Stimulated activated CD8-positive, alpha-beta memory T cell treated with anti-CD3 and anti-CD28 coated beads, Interleukin-4, amount 100 ng/mL, for 1 hour (primary cell): ENCODE measurements at places on chromosomes 3 and 15.

- no peak for DNase-seq
Measured at GRCh38 chr3:56137415-56137814, 330.9 kb downstream of the ERC2 start.

DNA sequence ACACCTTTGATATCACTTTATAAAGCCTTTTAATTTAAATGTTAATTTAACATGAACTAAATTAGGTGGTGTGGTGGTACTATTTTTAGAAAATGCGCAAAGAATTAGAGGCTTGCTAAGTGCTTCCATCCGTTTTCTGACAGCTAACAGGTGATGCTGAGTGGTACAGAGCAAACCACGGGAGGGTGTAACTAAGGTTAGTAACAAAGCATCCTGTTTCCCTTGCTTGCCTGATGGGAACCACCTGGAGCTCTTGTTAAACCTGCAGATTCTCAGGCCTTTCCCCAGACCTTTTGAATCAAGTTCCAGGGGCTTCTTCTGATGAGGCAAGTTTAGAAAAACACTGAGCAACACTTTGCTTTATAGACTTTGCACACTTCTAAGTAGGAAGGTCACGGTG is 101.0 kb downstream of the ATG7 start:
- DNase-seq: no peak

GRCh38 chr15:92494806-92495336 is 101.2 kb downstream of the ST8SIA2 start:
- DNase-seq: no peak

GRCh38 chr3:17179381-17180205 is 294.8 kb downstream of the PLCL2 start:
- DNase-seq: no peak

DNA sequence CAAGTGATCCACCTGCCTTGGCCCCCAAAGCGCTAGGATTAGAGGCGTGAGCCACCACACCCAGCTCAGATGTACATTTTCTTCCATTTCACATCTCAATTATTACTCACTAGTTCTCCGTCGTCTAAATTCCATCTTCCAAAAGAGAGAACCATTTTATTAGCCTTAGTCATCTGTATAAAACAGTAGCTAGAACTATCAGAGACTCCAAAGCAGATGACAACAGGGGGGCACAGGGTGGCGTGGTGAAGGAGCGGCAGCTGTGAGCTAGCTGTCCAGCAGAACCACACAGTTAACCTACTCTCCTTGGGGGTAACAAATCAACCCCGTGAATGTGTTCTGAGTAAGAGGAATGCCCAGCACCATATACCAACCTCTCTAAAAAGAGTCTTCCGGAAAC is 7.1 kb downstream of the SLC25A20 start:
- no peak for DNase-seq

DNA sequence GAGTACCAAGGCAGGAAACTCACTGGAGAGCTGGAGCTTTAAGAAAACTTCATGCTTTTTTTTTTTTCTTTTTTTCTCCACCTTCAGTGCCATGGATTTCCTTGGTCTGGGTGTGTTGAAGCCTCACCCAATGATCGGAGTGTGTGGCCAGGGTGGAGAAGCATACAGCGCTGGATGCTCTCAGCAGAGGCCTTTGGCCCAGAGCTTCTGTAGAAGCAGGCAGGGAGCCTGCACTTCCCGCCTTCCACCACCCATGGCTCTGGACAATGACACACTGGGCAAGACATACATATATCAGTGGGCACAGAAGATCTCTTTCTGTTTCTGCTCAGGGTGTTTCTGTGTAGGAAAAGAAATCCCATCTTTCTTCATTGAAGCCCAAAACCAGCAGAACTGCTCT is 55.8 kb upstream of the ACAD9 start:
- DNase-seq: no peak

DNA sequence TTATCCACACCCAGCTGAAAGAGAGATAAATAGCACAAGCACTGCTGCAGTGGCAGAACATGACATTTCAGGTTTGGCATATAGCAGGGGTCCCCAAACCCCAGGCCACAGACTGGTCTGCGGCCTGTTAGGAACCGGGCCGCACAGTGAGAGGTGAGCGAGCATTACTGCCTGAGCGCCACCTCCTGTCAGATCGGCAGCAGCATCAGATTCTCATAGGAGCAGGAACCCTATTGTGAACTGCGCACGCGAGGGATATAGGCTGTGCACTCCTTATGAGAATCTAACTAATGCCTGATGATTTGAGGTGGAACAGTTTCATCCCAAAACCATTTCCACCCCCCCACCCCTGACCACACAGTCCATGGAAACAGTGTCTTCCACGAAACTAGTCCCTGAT is 54.6 kb downstream of the CCR4 start:
- no peak for DNase-seq

- DNase-seq: no peak
Measured at GRCh38 chr15:30791239-30792175, 112.2 kb upstream of the FAN1 start.

GRCh38 chr3:109122690-109123089 is 4.8 kb upstream of the MORC1 start:
- DNase-seq: no peak

DNA sequence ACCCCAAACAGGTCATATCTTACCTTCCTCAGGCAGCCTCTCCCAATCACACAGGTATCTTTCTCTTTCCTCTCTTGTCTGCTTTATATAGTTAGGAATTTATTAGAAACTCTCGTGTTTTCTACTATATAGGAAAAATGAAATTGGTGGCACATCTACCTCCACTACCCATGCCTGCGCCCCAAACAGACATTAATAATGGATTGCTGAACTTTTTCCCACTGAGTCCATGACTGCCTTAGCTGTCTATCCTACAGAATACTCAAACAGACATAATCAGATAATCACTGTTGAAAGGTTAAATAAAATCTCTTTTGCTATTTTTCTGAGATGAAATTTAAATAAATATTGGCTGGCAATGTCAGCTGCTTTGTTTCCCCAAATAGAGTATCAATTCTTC is 55.8 kb upstream of the SLC6A11 start:
- no peak for DNase-seq

DNA sequence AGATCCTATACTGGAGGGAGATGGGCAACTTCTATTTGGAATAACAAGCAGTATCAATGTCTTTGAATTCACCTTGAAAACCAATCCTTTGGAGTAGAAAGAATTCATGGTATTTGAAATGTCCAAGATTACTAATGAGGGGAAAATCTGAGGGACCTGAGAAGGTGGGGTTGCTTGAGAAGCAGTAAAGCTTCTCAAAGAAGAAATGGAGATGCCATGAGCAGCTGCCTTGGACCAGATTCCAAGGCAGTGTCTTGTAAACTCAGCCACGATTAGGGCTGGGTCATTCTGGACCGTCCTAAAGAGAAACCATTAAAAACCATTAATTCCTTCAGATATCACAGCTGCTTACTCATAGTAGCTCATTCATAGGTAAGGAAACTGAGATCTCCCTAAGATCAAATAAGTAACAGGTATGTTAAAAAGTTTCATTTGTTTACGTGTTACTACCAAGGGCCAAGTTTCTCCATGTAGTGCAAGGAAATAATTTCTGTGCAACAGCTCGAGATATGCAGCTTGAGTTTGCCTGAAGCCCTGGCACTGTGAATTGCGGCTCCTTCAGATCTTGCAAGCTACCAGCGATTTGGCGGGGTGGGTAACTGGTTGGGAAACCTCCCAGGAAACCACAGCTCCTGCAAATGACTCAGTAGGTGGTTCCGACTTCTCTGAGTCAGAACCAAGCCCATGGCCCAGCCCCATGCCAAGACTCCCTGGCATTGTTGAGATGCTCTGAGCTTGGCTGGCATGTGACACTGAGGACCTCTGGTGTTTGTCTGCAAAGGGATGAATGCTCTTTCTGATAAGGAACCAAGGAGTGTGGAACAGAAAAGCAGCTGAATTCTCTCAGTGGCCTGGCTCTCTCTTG is 296.8 kb downstream of the RORA start:
- peak; percentile 33 for DNase-seq

GRCh38 chr3:52062505-52062904 is 6.1 kb upstream of the DUSP7 start:
- DNase-seq: no peak

GRCh38 chr3:37852097-37852496 is 9.6 kb upstream of the CTDSPL start:
- no peak for DNase-seq

- DNase-seq: no peak
Measured at GRCh38 chr15:48946840-48947187, 16.9 kb downstream of the SHC4 start.

DNA sequence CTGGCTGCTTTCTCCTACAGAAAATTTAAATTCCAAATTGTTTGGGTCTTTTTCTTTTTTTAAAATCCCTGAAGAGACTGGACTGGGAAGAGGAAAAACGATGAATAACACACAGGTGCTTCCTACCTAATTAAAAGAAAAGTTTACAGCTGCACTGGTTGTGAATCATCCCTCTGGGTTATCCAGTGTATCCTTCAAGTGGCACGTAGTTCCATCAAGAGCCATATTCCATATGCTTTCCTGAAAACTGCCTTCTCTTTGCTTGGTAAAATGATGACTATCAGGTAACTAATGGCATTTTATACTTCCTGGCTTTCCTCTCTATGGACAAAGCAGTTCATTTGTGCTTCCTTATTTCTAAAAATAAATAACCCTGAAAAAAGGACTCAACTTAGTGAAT is 123.2 kb downstream of the MAGI1 start:
- DNase-seq: no peak

DNA sequence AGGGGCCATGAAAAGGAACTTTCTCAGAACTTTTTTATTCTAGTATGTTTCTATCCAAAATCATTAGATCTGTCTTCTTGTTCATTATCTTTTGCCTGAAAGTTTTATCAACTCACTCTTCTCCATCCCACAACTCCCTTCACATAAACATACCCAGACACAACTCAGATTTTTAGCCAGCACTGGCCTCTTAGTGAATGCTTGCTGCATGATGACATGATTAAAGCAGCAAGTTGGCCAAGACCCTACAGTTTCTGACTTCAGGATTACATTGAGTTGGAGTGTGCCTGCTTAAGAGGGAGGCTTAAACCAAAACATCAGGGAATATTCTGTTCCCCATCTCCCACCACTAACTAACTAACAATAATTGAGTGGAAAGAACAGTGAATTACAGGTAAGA is 38.1 kb downstream of the PLSCR2 start:
- no peak for DNase-seq

- no peak for DNase-seq
Measured at GRCh38 chr3:196163666-196164493, 47.3 kb downstream of the ZDHHC19 start.

DNA sequence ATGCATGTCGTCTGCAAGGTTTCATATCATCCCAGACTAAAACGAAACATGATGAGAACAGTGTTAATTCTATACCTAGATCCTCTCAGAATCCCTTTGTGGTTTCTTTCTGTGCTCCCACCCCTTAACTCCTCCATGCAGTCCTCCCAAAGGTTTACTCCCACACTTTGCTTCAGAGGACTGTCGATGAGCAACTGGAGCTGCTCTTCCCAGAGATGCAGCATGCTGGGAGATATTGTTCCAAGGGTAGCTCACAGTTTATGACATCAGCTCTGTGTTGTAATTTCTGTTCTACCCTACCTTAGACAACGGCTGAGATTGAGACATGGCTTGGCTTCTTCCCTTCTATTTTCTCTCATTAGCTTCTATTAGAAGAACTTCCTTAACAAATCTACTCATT is 313.0 kb upstream of the COL8A1 start:
- DNase-seq: no peak

DNA sequence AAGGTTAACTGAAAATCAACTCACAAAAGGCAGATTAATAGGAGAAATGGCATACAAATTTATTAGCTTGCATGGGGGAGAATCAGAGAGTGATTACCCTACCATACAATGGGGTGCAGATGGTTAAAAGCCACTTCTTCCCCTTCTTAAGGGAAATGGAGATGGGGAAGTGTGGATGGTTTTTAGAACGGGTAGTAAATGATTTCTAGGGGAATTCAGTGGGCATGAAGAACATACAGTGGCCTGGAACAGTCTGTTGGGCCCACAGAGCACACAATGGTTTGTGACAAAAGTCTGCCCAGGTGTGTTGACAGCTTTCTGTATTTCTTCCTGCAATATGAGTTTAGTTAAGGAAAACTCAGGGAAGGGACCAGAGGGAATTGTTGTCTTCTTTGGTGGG is 61.0 kb downstream of the C3orf80 start:
- no peak for DNase-seq

DNA sequence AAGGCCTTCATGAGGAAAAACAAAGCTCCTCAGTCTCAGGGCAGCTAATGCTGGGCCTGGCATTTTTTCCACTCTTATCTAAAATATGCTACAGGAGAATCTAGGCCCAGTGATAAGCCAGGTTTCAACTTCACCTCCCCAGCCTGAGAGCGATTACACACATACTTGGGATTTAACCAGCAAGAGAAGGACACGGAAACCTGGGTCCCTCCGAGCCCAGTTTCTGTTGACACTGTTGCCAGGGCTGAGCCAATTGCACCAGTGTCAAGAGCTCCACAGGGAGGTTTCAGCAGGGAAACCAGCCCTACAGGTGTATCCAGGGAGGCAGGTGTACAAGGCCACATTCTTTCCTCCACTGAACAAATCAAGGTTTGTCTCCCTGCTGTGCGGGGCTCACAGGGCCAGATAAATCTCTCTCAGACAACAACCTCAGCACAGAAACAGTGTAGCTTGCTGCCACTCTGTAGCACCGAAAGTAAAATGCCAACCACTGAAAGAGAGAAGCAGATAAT is 85.4 kb downstream of the MAGI1 start:
- no peak for DNase-seq

DNA sequence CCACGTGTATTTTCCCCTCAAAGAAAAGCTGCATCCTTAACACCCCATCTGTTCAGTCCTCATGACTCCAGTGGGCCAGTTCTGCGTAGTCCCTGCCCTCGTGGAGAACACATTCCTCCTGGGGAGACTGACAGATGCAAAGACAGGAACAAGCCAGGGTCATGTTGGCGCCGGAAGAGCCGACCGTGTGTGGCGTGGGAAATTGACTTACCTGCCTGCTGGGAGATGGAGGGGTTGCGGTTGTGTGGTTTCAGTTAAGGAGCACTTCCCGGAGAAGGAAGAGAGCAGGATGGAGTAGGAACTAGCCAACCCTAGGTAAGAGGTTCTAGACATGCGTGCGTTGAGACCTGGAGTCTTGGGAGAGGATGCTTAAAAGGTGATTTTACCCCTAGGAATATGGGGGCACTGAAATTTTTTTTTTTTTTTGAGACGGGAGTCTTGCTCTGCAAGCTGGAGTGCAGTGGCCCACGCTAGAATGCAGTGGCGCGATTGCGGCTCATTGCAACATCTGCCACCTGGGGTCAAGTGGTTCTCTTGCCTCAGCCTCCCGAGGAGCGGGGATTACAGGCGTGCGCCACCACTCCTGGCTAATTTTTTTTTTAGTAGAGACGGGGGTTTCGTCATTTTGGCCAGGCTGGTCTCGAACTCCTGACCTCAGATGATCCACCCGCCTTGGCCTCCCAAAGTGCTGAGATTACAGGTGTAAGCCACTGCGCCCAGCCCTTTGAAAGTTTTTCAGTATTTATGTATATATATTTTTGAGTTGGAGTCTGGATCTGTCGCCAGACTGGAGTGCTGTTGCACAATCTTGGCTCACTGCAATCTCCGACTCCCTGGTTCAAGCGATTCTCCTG is 1.4 kb downstream of the VHL start:
- no peak for DNase-seq
